ENCODE measurements at places on chromosomes 6 and 20.
A peak's percentile ranks its signal among the peaks of the same experiment; 100 is the strongest.

DNA sequence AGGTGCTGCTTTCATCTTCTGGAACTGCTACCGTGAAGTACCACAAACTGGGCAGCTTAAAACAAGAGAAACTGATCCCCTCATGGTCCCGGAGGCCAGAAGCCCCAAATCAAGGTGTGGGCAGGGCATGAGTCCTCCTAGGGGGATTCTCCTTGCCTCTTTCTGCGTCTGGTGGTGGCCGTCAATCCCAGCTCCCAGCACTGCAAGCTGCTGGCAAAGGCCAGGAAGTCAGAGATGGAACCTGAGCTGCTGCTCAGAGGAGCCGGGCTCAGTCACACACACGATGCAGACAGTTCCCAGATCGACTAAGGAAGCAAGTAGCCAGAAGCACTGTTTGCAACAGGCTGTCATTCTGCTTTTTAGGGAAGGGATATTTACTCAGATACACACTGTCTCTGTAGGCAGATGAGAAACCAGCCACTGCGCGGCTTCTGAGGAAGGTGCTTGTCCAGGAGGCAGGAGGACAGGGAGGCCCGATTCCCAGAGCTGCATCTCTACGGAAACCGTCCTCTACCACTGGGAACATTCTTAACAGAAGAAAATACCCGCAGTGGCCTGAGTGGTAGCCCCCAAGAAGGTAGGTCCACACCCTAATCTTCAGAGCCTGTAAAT is 15.5 kb downstream of the BHLHE23 start:
- no peak for DNase-seq

DNA sequence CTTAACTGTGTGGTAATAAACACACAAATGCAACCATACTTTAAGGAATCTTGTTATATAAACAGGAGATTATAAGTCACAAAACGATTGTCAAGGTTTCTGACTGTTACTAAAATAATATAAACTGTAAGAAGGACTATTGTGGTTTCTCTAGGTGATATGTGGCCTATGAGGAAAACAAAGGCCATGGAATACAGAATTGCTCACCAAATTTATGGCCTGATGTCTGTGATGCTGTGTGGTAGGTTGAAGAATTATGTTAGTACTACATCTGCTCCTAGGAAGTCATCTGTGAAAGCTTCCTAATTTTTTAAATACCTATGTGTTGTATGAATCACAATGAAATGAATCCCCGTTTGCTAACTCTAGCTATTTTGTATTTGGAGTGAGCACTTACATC is 875.4 kb upstream of the MAP3K7 start:
- no peak for DNase-seq

- DNase-seq, result no peak
Measured at GRCh38 chr20:40797425-40797824, 108.4 kb upstream of the MAFB start.

DNA sequence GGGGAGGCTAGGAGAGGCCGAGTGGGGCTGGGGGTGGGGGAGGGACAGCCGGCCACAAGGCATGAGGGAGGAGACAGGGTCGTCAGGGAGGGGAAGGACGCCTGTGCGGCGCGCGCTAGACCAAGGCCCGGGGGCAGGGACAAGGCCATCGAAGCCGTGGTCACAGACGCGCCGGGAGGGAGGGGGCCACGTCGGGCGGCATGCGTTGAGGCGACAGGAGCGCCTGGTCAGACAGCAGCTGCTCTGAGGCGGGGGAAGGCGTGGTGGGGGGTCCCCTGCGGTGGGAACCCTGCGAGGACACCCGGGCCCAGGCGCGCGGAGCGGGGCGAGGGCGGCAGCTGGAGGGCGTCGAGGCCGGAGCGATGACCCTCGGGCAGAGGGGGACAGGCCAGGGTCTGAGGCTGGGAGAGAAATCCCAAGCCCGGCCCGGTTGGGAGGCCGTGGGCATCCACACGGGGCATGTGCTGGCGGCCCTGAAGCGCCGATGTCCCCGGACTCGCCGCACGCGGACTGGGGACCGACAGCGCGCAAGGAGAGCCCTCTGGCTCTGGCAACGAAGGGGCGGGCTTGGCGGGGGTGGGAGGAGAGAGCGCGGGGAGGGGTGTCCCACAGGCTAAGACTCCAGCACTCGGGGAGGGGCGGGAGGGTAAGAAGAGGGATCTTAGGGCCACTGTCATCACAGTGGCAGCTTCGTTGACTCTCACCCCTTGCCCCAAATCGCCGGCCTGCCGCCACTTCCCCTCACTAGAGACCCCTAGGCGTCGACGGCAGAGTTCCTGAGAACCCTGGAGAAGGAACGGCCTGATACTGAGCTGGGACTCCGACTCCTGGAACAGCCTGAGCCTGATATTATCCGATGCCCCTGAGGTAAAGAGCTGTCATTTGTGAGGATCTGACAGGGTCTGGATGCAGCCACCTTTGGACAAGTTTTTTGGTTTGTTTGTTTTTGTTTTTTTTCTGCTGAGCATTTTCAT is 5.0 kb downstream of the TMEM239 start:
- DNase-seq, result no peak

DNA sequence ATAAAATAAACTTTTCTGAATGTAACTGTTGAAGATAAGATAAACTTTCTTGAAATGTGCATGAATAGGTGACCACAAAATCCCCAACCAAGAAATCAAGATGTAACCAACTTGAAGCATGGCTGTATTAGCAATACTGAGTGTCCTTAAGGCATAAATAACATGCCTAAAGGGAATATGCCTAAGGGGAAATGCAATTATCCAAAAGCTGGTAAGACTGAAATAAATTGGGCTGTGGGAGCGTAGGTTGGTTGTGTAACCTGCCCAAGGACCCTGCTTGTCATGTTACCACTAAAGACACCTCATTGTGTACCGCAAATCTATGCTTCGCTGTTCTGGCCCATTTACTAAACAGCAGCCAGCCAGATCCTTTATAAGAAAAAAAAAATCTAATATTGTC is 200.8 kb upstream of the PDE10A start:
- no peak for DNase-seq

DNA sequence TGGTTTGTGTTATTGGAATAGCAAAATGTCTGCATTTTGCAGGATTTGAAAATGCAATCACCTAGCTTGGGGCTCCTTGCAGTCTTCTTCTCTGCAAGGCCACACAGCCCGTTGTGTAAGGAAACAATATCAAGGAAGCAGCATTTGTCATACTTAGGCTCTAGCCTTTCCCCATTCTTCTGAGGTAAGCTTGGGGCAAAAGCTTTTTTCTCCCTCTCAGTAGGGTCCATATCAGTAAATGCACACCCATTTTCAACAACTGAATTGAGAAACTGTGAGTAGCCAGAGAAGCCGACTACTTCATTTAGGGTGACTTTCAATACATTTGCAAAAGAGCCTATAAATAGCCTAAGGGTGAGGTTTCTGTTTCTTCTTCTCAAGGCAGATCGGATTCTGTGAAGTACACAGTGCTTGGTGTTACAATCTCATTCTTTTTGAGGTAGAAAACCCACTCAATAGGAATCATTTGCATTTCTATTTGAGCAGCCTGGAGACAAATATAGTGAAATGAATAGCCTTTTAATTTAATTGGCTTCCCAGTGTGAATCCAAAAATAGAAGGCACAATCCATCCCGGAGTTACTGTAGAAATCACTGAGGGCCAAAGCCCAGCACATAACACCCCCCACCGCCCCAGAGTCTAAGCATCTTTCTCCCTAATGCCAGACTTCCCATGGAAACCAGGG is 61.8 kb downstream of the BTBD3 start:
- DNase-seq, result no peak

DNA sequence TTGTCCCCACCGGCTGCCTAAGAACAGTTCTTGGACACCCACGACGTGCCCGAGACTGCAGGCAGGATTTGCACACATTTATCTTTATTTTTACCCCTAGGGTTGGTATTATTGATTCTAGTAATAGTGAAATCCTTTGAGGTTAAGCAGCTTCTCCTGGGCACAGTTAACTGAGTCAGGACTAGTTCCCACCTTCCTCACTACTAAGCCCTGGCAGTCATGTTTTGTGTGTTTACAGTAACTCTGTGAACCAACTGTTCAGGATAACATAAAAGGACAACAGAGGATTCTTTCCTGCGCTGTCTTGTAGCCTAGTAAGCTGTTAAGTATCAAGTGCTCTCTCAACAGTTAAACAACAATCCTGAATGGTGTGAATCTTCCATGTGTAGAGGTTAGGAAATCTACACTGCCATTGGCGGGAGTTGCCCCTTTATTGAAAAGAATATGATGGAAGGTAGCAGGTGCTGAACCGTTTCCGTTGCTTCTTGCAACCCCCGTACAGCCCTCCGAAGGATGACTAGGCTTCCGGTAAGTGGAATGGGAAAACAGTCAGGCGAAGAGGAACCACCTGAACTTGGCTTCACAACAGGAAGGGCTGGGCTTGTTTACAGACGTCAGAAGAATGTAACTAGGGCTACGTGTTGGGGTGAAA is 979 bp upstream of the SOD2 start:
- DNase-seq, result no peak

DNA sequence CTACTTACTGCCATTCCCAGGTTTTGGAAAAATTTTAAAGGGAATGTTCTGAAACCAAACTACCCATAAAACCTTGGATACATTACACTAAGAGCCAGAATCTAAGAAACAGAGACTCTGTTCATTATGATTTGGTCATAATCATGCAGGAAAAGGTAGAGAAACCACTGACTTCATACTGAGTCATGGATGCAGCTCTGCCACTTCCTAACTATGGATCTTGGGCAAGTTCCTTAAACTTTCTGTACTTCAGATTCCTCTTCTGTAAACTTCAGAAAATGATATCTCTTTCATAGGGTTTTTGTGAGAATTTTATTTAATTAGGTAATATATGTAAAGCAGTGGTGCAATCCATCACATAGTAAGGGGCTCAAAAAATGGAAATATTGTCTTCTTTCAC is 20.0 kb downstream of the PLA2G7 start:
- no peak for DNase-seq

- no peak for DNase-seq
Measured at GRCh38 chr6:8794420-8794819, 359.1 kb upstream of the SLC35B3 start.

- DNase-seq, result peak; percentile 58
Measured at GRCh38 chr6:109793792-109794191, 102.7 kb downstream of the FIG4 start.

DNA sequence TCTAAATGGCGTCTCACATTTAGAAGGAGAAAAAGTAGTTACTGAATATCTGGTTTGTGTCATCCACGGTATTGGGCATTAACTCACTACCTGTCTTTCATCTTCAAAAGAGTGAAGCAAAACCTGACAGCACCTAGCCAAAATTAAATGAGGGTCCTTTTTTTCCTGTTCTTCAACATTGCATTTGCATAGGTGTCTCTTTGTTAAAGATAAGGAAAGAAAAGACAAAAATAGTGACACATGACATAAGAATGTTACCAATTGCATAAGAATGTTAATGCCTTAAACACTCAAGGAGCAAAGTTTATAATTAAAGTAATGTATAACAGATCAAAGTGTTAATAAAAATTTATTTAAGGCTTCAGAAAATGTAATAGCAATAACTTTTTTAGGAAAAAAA is 61.4 kb upstream of the MANEA start:
- no peak for DNase-seq

- no peak for DNase-seq
Measured at GRCh38 chr20:9397928-9398327, 116.5 kb upstream of the LAMP5 start.

DNA sequence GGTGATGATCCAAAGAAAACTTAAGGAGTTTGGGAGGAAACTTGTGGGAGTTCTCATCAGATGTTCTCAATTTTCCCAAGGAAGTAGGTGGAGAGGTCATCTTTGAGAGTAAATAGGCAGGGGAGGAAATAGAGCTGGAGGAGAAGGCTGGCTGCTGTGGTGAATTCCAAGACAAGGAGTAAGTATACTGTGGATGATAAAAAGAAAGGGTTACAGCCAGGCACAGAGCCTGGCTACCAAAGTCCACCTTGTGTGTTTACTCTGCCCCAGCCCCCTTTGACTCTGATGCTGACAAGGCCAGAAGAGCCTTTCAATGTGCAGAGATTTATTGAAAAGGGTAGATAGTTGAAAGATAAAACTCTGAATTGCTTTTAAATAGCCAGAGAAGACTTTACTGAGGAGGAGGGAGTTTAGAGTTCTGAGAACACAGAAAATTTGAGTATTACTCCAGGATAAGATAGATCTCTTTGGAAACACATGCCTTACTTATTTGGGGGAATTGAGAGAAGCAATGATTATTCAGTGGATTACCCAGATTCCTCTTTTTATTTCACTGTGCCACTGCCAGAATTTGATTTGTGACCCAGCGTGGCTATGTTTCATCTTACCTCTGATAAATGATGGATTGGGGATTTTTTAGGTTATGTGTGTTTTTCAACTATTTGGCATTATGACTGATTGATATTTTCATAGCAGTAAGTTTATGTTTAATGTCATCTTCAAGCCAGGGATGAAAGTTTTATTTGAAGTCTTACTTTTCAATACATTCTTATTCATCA is 182.6 kb upstream of the JAG1 start:
- no peak for DNase-seq

- DNase-seq, result no peak
Measured at GRCh38 chr20:9225879-9226278, 157.0 kb downstream of the PLCB4 start.

DNA sequence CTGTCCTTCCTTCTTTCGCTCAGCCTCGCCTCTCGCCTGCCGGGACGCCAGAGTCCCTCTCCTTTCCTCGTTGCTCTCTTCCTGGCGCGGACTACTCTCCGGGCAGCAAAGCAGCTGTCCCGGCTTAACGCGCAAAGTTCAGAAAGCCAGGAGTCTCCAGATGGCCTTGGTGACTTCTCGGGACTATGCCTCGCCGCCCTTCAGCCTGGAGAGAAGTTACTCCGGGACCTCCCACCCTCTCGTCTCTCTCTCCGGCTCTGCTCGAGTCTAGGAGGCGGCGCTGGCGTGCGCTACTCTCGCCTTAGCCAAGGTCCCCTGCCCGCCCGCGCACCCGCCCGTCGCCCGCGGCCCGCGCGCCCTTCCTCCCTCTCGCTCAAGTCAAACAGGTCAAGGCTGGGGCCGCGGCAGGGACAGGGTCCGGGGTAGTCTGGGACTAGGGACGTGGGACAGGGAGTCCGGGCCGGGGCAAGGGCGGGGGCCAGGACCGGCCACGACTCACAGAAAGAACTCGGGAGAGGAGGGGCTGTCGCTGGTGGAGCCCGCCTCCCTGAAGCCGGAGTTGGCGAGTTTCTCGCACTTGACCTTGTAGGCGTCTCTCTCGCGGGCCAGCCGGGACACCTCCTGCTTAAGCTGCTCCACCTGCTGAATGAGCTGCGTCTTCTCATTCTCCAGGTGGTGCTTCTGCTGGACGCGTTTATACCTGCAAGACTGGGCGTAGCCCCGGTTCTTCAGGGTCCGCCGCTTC is 1.5 kb downstream of the MAFB start:
- no peak for DNase-seq

GRCh38 chr6:30889496-30889885 is 5.2 kb downstream of the DDR1 start:
- DNase-seq, result no peak
